ENCODE measurements at places on chromosomes 6 and 20. TPM values are rescaled to one million over a fixed set of nuclear protein-coding genes. Genes with fewer than 3 reads are reported as not detected.

- no peak for DNase-seq
Measured at GRCh38 chr6:152268846-152269442, 368.2 kb downstream of the SYNE1 start.

DNA sequence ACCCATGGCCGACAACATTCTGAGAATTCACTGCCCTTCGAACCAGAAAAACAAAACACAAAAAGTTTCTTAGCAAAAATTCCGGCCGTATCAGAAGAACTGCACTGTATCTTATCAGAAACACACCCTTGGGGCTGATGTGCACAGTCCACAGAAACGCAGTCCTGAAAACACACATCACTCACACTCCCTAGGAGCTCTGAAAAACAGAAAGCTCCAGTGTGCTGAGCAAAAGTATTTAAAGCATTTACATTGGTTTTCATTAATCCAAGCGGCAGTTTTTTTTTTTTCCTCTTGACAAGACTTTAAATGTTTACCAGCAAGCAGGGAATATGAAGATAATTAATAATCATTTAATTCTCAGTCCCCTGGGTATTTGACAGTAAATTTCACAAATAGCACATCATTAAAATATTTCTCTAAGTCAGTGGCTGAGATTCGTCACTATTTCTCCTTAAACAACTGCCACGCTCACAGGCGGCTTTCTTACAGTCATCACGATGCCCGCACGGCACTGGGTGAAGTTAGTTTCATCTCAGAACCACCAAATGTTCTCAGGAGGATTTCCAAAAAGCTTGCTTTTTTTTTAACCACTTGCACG lies 13.3 kb downstream of the NFATC2 start:
- no peak for DNase-seq

RIMS1 gene
- total RNA-seq, result 1.1 TPM

NKX2-4 gene
- total RNA-seq, result 0.11 TPM

DNA sequence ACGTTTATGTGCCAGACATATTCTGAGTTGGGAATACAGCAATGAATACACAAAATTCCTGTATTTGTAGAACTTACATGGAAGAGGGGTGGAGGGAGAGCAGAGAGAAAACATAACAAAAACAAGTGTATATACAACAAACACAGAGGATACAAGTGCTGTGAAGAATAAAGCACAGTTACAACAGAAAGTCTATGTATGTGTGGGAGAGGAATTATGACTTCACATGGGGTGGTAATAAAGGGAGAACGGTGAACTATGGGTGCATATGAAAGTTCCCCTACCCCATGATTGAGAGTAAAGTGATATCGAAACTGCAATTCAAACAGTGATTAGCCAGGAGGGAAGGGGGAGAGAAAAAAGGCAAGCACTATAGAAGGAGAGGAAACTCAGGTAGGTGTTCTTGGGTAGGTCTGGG lies 24.6 kb downstream of the HBS1L start:
- DNase-seq, result no peak

DNA sequence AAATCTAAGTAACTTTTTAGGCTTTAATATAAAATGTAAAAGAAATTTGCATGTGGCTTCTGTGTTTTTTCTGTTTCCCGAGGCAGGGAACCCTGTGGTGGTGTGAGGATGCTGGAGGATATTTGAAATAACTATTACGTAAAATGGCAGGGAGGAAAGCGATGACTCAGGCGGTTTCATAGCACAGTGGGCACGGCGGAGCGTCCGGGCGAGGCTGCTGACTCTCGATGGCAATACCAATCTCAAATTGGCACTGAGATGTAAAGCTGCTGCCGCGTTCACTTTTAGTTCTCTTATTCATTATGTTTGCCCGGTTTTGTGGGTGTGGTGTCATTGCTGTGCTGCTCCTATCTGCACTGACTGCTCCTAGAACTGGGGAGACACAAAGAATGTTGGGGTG lies 254.3 kb downstream of the THBS2 start:
- no peak for DNase-seq
